ENCODE measurements at places on chromosomes 3 and 15.
A peak's percentile ranks its signal among the peaks of the same experiment; 100 is the strongest.

DNA sequence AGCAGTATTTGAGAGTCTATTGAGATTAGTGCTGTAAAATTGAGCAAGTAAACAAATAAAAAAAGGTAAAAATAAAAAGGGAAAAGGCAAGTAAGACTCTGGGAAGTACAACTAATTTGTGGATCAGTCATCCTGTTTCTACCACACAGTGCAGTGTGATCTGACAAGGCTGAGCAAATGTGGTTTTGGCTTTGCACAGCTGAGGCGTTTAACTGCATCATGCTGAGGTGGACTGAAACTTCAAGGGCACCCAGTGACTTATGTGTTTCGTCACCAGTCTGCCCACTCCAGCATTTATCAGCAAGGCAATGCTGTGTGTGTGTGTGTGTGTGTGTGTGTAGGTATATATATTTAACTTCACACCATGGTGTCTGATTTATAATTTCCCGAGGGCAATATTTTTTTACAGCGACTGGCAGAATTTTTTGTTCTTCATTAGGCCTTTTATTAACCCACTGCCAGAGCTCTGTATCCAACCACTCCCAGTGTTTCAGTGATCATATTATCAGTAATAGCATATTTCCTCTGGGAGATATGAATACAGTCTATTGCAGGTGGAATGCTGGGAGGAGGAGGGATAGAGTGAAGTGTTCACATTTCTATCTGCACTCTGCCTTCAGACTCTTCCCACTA lies 131.5 kb upstream of the SATB1 start:
- DNase-seq, result peak; percentile 72

GRCh38 chr3:134359121-134360010 lies 14.9 kb downstream of the AMOTL2 start:
- DNase-seq, result no peak

- DNase-seq, result peak; percentile 3
Observed at GRCh38 chr3:167406876-167407492, 26.9 kb upstream of the ZBBX start.

GRCh38 chr15:71974211-71974610 lies 143.7 kb downstream of the MYO9A start:
- DNase-seq, result no peak

GRCh38 chr3:188262913-188263683 lies 109.1 kb downstream of the LPP start:
- no peak for DNase-seq

GRCh38 chr3:42780892-42781700 lies 8.0 kb upstream of the CCDC13 start:
- DNase-seq, result no peak

DNA sequence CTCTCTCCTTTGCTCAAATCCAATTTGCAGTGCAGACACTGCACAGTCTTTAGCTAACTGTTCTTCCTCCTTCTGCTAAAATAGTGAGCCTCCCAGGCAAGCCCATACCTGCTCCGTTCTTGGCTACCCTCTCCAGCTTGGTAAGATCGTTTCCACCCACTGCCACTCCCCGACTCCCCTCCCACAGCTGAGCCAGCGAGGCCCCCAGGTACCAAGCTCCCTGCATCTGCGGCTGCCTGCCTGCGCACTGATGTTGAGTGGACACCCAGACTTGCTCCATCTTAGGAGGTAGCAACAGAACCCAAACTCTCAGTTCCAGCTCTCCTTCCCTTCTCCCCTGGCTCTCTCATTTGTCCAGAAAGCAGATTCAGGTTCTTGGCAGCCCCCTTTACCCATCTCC lies 7.9 kb upstream of the TNK2 start:
- DNase-seq, result no peak

DNA sequence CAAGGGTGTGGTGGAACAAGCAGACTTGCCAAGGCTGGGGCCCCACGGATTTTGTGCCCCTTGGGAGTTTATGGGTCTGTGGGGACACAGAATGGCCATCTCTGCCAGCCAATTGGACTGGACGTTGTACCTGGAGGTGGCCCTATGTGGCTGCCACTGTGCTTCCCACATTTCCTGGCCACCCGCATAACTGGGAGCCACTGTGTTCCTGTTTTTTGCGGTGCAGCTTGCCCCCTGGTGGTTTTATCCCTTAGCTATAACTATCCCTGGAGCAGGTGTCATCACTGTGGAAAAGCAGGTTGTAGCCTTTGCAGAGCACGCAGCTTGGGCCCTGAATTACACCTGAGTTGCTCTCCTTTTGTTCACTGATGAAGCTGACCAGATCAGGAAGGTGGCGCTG lies 306.3 kb downstream of the ZPLD1 start:
- no peak for DNase-seq

DNA sequence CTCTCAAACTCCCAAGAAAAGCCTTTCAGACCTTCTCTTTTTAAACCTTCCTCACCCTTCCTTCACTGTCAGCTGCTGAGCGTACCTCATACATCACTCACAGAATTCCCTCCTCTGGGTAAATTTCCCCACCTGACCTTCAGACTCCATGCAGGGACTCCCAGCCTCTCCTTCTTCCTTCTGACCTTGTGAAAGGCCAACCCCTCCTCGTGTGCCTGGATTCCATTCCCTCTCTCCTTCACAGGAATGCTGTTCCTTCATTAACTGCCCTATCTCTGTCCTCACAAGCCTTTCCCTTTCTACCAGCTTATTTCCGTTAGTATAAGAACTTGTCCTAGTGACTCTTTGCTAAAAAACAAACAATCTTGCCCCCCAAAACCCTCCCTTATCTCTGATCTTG lies 69.7 kb upstream of the MME start:
- no peak for DNase-seq

DNA sequence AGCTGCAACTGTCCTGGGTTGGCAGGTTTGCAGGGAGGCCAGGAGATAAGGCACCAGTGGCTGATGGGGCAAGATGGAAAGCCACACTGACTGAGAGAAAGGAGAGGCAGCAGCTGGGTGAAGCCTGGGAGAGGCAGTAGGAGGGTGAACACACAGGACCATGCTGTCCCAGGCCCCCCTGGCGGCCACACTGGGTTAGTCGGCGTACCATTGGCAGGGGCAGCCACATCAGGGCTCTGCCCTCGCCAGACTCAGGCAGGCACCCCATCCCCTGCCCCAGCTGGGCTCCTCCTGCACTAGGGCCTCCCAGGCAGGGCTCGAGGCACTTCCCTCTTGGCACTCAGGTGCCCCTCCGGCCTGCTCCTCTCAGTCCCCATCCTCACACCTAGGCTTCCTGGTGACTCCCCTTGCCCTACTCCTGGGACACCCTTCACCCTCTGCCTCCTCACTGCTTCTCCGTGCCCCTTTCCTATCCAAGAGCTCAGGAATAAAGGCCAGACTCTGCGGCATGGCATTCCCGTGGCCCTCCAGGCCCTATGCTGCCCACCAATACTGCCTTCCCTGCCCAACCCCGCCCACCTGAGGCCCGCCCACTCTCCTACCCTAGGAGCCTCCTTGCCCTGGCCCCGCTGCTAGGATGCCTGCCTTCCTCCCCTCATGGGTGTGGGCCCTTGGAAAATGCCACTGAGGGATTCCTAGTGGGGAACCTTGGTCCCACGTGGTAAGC lies 28.7 kb upstream of the DUSP7 start:
- DNase-seq, result no peak

DNA sequence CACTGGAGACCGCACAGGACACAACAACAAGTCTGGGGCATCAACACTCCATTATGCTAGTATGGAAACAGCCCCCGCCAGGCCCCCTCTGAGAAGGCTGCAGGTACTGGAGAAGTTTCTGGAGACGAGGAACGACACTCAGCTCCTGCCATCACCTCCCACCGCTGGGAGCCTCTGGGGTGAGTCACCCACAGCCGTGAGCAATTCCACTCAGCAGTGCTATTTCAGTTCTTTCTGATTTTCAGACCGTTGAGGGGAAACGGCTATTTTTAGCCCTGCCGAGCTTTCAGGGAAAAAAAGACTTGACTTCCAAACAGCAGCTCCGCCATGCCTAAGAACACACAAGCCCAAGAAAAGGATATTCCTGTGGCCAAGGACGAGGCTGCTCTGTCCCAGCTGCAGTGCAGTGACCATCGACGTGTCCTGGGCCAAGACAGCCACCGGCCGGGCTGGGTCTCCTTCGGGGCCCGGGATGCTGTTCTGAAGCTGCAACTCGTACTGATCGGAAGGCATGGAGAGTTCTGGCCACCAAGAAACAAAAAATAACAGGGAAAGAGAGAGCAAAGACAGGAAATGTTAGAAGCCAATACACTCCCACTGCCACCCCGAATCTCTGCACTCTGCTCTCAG lies 40.8 kb downstream of the NUP210 start:
- DNase-seq, result no peak

- DNase-seq, result no peak
Observed at GRCh38 chr15:58433597-58434333, 2.0 kb downstream of the LIPC start.

- DNase-seq, result no peak
Observed at GRCh38 chr3:50323092-50323600, 601 bp upstream of the HYAL2 start.
